GM19239 (cell line): ENCODE measurements at places on chromosomes 2 and 18.

GRCh38 chr2:217834057-217834620 lies 168.7 kb downstream of the TNS1 start:
- no peak for DNase-seq

DNA sequence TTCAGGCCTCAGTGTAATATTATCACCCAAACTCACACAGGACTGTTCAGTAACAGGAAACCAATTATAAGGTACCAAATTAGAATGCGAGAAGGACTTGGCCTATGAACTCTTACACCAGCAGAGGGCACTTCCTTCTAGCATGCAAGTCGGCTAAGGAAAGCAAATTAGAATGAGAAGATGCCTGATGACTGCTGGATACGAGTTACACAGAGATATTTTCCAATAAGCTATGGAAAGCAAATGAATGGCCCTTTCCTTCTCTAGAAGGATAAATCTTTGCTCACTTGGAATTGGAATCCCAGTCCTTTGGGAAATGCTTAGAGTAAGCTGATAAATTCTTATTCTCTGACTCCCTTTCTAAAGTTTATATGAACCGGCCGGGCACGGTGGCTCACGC lies 109.8 kb downstream of the AP1S3 start:
- peak; percentile 47 for DNase-seq

GRCh38 chr2:37323781-37324535 lies 675 bp downstream of the PRKD3 start:
- DNase-seq, result no peak

- DNase-seq, result no peak
These were observed 440.3 kb upstream of the MC4R start for GRCh38 chr18:60812921-60813320.

DNA sequence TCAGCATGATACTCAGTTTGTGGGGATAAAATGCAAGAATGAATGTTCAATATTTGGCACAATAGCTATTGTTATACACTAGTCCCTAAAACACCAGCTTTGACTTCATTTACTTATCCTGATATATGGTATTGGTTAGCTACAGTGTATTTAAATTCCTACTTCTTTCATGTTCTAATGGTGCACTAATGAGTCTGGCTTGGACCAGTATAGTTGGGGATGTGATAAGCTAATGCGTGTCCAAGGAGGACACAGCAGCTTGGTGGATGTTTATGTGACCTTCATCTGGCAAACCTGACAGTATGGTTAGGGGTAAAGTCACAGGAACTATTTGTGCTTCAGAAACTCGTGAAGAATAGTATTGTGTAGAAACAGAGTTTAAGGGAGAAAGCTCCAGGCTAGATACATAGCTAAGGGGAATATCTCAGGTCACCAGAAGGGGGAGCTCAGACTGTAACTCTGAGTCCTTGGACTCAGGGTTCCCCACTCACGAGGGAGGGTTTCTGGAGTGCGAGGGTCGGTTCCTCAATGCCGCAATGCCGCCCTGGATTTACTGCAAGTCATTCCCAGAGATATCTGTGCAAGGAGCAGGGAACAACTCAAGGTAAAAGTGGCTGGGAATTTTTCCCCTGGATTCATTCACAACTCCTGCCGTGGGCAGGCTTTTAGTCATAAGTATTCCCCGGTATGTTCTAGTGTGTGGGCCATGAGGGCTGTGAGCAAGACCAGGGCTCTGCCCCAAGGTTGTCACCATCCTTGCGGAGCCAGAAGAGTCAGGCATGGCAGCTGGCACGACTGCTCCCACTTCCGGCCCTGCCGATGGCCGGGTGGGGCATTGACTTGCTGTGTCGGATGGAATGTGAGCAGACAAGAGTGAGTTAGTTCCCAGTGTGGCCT lies 14.5 kb downstream of the IL1R2 start:
- peak; percentile 33 for DNase-seq

DNA sequence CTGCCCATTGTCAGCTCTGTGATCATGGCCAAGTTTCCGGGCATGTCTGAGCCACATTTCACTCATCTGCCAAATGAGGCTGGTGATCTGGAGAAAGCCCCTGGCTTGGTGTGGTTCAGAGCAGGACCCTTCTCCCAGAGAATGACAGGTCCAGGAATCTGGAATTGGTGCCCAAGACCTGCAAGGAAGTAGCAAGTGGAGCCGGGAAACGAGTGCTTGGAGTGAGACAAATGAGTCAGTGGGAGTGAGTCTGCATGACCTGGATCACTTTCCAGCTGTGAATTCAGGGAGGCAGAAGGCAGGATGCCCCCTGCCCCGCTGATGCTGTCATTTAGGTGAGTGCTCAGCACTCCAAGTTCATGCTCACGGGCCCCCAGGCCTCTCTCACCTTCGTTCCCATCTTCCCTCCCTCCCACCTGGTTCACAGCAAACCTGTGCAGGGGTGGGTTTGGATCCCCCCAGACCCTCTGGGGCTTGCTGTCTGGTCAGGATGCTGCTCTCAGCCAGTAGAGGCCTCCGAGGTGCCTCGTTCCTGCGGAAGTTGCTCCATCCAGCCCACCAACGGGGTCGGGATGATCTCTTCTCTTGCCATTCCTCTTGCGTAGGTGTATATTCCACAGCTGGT lies 104.4 kb downstream of the INHBB start:
- DNase-seq, result no peak
